ENCODE measurements at places on chromosomes 16 and 17. TPM values are rescaled to one million over a fixed set of nuclear protein-coding genes. Genes with fewer than 3 reads are reported as not detected.
A peak's percentile ranks its signal among the peaks of the same experiment; 100 is the strongest.

GRCh38 chr17:43840814-43841213, 6.2 kb upstream of the CD300LG start:
- DNase-seq, result peak; percentile 47

DNA sequence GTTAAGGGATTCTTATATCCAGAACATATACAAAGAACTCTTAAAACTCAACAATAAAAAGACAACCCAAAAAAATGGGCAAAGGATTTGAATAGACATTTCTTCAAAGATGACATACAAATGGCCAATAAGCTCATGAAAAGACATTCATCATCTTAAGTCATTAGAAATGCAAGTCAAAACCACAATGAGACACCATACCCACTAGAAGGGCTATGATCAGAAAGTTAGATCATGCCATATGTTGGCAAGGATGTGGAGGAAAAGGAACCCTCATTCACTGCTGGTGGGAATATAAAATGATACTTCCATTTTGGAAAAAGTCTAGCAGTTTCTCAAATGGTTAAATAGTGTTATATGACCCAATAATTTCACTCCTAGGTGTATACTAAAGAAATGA, 9.4 kb downstream of the PLD6 start:
- DNase-seq, result no peak

GRCh38 chr17:80445726-80446110, 30.7 kb downstream of the NPTX1 start:
- DNase-seq, result no peak

DNA sequence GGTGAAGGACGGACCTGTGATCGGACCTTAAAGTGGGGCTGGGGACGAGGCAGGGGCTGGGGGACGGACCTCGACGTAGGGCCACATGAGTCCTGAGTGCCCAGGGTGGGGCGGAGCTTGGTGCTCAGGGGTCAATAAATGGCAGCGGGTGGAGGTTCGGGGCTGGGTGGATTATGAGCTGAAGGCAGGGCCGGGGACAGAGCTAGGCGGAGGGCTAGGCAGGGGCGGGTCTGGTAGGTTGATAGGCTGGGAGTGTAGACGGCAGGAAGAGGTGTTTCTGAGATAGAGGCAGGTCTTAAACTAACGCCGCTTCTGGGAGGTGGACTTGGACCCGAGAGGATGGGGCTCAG, 733 bp downstream of the CHRNB1 start:
- peak; percentile 89 for DNase-seq

GRCh38 chr17:48011405-48012150, 26.0 kb downstream of the COPZ2 start:
- peak; percentile 64 for DNase-seq

DNA sequence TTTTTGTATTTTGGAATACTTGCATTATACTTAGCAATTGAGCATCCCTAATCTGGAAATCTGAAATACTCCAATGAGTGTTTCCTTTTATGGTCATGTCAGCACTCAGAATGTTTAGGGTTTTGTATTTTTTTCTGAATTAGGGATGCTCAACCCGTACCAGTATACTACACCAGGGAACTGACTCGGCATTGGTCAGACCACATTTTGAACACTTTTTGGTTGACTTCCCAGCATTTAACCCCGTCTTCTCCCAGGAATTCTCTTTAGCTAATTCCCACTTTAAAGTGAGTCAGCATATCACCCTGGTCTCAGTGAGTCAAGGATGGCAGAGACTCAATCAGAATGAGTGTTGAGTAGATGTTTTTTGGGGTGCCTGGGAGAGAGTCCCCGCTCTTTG, 177.9 kb downstream of the SPECC1 start:
- DNase-seq, result no peak

DNA sequence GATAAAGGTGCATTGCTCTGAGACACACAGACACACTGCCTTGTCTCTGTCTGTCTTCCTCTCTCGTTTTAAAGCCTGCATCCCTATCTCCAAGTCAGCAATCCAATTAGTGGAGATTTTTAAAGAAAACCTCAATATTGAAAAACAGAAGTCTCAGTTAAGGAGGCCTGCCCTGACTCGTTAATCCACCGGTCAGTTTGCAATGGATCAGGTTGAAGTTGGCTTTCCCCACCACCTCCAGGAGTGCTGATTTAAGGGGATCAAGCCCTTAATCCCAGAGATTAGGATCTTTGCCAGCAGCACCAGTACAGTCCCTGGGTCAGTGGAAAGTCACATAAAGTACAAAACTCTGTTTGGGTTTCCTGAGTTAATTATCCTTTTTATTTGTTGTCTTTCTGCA, 271.1 kb upstream of the ASIC2 start:
- no peak for DNase-seq

GRCh38 chr17:82397449-82398335, 20.5 kb upstream of the HEXD start:
- no peak for DNase-seq

The CBFA2T3 gene
- total RNA-seq, result 0.22 TPM

The ANKRD40CL gene
- total RNA-seq, result not detected

The TSR3 gene
- 60.6 TPM for total RNA-seq

The BCO1 gene
- 4.2 TPM for total RNA-seq

The CHD9NB gene
- 4.1 TPM for total RNA-seq

The GPRC5C gene
- 13.5 TPM for total RNA-seq
